ENCODE measurements at places on chromosomes 12 and 14. TPM values are rescaled to one million over a fixed set of nuclear protein-coding genes. Genes with fewer than 3 reads are reported as not detected.

DNA sequence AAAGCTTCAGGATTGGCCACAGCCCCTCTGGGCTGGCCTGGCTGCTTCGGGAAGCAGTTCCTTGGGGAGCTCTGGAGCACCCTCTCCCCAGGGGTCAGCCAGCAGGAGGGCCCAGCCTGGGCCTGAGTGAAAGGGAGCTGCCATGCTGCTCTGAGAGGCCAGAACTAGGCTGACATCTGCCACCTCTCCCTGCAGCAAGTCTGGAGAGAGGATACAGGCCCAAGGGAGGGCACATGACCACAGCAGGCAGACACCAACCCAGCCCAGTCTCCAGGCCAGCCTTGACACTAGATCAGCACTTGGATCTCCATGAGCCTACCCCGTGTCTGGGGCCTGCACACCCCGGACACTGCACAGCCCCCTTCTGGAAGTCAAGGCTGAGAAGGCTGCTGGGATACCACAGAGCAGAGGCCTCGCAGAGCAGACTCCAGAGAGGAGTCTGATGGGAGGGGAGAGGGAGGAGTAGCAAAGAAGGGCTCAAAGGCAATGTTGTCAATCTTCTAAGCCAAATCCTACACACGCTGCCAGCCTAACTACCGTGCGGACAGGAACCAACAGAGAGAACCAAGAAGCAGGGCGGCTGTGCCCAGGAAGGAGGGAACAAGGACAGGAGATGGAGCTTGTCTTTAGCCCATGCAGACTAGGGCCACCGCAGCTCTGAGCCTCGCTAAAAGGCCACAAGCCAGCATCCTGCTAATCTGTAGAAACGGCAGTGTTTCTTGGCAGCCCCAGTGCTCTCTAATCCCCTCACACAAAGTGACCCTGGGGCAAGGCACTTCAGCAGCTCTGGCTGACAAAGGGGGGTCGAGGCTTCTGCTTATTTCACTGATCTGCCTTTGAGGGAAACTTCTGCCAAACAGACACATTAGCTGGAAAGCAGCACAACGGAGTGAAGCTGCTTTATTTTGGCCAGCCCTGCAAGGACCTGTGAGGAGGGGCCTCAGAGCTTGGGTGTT, 12.9 kb downstream of the COL2A1 start:
- no peaks in the 10 kb centered on the region for H3K27me3 ChIP-seq
- H3K4me3 ChIP-seq = no peak overlapping the region
- H3K4me1 ChIP-seq = no peaks in the 10 kb centered on the region
- DNase-seq = no peak

Gene MLH3
- total RNA-seq = 31.2 TPM

- H3K27me3 ChIP-seq = no peaks in the 10 kb centered on the region
- no peak overlapping the region for H3K4me3 ChIP-seq
- H3K36me3 ChIP-seq = no peaks in the 10 kb centered on the region
- H3K27ac ChIP-seq = no peak overlapping the region
Observed at GRCh38 chr14:38042322-38042721, 165.4 kb upstream of the SSTR1 start.

DNA sequence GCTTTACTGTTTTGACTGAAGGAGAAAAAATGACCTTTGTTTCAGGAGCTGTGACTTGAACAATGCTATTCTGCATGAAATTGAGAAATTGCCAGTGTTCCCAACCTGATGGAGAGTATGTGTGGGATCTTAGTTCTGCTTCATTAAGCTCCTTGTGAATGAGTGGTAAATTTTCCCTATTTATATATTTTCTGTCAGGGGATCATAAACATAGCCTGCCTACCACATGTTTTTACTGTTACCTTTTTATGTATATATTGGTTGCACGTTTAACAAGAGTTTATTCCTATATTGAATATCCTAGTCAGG, 271.7 kb downstream of the PDZRN4 start:
- H3K27me3 ChIP-seq = no peaks in the 10 kb centered on the region
- H3K4me1 ChIP-seq = no peaks in the 10 kb centered on the region
- no peak overlapping the region for H3K27ac ChIP-seq
- no peak overlapping the region for H3K4me3 ChIP-seq
- no peak for DNase-seq

GRCh38 chr12:132651444-132652100, 33.0 kb downstream of the P2RX2 start:
- H3K36me3 ChIP-seq = no peaks in the 10 kb centered on the region
- no peaks in the 10 kb centered on the region for H3K27me3 ChIP-seq

GRCh38 chr14:90692061-90692460, 124.2 kb downstream of the TTC7B start:
- H3K4me3 ChIP-seq = no peak overlapping the region
- H3K4me1 ChIP-seq = no peaks in the 10 kb centered on the region
- H3K27ac ChIP-seq = no peak overlapping the region
- DNase-seq = no peak
- H3K36me3 ChIP-seq = peaks cover 4% of the 10 kb centered on the region
- no peaks in the 10 kb centered on the region for H3K27me3 ChIP-seq

DNA sequence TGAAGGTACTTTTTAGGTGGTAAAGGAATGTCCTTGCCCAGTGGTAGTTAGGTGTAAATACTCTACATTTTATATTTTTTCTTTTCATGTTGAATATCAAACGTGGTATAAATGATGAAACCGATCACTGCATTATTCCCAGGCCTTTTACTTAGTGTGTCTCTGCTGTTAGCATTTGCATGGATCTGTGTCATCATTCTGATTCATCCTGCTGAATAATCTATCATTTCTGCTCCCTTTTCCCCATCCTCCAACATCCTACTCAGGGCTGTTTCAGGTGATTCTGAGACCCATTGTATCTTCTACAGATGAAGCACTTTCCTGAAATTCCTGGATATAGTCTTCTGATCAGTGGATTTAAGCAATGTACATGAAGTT, 61.0 kb upstream of the PTHLH start:
- H3K27ac ChIP-seq = no peak overlapping the region
- no peak for DNase-seq
- no peaks in the 10 kb centered on the region for H3K36me3 ChIP-seq

DNA sequence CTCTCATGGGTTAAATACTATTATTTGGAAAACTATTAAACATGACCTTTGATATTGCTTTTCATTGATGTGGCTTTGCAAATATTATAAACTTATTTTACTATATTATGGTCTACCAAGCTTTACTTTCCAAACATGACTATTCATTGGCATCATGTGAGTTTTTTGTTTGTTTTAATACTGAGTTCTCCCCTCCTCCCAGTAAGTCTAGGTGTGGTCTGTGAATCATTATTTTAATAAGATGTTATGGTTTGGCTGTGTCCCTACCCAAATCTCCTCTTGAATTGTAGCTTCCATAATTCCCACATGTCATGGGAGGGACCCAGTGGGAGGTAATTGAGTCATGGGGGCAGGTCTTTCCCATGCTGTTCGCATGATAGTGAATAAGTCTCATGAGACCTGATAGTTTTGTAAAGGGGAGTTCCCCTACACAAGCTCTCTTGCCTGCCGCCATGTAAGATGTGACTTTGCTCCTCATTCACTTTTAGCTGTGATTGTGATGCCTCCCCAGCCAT, 80.0 kb downstream of the BORCS5 start:
- H3K4me3 ChIP-seq = no peak overlapping the region
- no peak for DNase-seq

DNA sequence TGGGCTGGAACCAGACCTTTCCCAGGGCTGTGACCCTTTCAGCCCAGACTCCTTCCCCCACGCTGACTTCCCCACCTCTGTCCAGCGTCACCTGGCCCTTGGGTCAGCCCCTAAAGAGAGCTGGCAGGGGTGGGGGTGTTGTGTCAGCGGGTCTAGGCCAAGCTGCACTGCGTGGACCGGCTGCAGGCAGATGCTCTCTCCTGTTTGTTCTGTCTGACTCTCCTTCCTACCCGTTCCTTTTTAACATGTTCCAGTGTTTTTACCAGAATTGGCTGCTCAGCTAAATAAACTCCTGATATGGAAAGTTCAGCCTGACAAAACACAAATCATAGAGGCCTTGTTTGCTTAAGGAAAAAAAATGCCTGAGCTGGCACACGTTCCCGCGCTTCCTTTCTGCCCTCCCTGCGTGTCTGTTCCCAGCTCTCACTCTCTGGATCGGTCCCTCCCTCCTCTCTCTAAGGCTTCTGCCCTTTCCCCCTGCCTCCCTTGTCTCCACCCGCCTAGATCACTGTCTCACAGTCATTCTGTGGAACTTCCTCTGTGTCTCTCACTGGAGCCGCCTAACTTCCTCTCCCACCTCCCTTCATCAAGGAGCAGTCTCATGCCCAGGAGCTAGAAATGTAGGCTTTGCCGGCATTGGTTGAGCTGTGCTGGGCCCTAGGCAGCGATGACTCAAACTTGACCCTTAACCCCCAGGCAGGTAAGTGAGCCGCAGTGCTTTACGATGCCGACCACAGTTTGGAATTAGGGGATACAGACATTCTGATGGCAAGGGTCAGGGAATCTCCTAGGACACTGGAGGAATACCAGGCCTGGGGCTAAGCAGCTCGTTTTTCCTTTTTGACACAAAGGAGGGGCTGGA, 15.5 kb upstream of the MLXIP start:
- H3K4me1 ChIP-seq = peaks cover 38% of the 10 kb centered on the region

Gene OAS1
- total RNA-seq = 17.5 TPM
